ENCODE measurements at places on chromosomes 11 and 22.

DNA sequence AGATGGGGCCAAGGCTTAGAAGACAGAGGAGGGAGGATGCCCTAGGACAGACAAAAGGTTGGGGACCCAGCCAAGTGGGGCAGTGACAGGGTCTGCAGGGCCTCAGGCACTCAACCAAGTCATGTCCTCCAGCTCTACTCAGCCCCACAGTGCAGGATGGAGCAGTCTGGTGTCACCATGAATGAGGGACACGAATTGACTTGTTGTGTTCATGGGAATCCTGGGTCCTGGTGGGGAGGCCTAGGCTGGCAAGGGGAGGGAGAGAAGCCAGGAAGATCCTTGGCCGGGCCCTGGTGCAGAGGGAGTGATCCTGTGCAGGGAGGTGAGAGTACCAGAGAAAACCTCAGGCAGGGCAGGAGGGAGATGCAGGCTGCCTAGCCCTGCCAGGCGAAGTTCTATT lies 12.0 kb downstream of the P2RY6 start:
- no peak for DNase-seq

DNA sequence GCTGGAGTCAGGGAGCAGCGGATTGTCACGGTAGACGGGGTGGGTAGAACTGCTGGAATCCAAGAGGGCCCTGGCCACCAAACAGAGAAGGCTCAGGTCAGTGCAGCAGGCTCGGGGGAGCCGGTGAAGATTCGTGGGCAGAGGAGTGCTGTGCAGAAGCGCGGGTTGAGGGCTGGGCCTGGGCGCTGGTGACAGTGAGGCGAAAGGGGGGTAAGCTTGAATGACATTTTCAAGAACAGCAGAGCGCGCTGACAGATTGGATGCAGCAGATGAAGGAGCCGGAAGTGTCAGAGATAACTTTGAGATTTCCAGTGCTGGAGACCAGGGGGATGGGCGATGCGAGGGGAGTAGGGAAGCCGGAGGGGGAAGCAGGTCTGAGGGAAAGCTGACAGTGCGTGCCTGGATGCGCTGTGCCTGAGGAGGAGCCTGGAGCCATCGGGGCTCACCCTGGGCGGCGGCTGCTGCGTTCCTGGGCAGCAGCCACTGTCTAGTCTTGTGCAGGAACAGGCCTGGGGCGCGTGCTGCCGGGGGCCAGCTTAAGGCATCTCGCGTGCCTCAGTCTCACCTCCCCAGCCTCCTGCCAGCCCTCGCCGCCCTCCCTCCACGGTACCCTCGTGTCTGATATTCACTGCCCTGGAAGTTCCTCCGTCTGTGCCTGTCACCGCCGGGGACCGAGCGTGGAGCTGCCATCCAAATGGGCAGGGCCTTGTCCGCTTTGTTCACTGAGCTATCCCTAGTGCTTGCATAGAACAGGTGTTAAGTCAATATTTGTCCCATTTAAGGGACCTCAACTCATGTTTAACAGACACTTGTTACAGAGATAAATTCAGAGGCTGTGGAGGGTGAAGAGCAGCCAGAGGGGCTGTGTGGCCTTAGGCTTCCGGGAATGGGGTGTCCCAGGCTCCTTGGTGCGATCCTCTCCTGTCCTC lies 5.2 kb downstream of the GRIK4 start:
- DNase-seq, result no peak

GRCh38 chr11:95925011-95925410 lies 1.1 kb upstream of the MTMR2 start:
- no peak for DNase-seq

- no peak for DNase-seq
These were observed 75.3 kb downstream of the ARFGAP2 start for GRCh38 chr11:47101406-47101805.

GRCh38 chr11:123430721-123431497 lies 840 bp downstream of the GRAMD1B start:
- peak; percentile 85 for DNase-seq

GRCh38 chr11:134464981-134465730 lies 53.1 kb upstream of the B3GAT1 start:
- no peak for DNase-seq

All from KG1 (cell line).